ENCODE measurements at places on chromosomes 2 and 18.

DNA sequence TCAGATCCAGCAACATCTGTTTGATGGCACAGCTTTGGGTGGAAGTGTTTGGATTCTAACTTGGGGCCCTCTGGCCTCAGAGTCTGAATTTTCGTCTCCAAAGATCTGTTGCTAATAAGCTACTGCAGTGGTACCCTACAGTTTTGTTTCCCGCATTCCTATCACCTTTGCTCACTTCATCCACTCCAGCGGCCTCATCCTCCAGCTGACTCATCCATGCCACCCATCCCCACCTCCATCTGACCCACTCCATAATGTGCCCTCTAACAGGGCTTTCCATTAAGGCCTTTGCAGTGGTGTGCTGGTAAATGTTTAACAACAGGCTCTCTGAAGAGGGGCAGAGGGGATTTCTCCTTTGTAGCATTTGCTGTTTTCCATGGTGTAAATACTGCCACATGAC is 225.5 kb downstream of the TGIF1 start:
- H3K27ac ChIP-seq: no peak overlapping the region
- DNase-seq: no peak
- H3K4me1 ChIP-seq: no peaks in the 10 kb centered on the region
- H3K4me3 ChIP-seq: no peak overlapping the region
- peaks cover 3% of the 10 kb centered on the region for H3K27me3 ChIP-seq

DNA sequence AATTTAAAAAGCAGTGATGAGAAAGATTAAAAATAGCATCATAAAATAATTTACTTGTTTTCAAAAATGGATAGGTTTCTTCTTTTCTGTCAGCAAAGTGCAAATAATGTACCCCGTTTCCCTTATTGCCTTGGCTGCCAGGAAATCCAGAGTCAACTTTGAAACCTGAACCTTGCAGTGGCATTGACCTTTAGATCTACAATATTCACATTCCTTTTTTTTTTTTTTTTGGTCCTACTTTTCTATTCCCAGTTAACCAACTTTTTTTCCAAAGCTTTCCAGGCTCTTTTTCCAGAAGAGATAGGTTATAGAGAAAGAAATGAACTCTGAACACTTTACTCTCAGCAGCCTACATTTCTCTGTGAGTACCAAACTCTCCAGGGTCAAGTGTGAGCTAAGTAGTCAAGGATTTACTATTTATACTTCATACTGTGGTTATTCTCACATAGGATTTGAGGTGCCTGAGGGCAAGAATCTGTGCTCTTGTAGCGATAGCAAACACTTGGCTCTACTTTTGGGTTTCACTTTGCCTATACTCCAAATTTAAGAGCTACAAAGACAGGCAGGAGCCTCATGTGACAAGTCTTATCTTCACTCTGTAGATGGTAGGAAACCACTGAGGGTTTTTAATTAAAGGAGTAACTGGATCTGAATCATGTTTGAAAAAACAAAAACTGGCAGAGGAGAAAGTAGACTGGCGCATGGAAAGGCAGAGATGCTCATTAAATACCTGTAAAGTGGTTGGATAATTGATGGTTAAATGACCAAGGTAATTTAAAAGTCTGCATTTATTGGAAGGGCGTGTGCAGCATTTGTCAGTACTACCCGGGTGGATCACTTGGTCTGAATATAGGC is 63.2 kb upstream of the TMEM17 start:
- no peak for DNase-seq
- no peak overlapping the region for H3K27ac ChIP-seq
- H3K4me1 ChIP-seq: peaks cover 19% of the 10 kb centered on the region
- H3K4me3 ChIP-seq: no peak overlapping the region

- H3K36me3 ChIP-seq: peaks cover 83% of the 10 kb centered on the region
- no peaks in the 10 kb centered on the region for H3K27me3 ChIP-seq
- DNase-seq: no peak
- no peaks in the 10 kb centered on the region for H3K4me1 ChIP-seq
These were observed 57.9 kb downstream of the HDLBP start for GRCh38 chr2:241257419-241258032.

DNA sequence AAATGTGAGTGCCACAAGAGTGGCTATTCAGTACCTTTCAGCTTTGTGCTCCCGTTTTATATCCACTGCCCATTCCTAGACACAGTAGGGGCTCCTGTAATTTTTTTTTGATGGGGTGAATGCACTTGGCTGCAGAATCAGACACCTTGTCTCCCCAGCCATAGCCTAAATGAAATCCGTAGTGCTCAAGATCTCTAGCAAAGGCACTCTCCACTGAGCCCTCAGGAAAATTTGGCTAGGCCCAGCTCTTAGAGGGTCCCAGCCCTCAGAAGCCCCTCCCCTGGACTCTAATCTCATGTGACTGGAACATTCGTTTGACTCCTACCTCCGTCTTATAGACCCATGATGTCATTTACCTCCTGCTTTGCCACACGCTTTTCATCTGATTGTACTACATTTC is 323.9 kb downstream of the SMAD2 start:
- no peak for DNase-seq
- peaks cover 5% of the 10 kb centered on the region for H3K27me3 ChIP-seq
- H3K4me3 ChIP-seq: no peak overlapping the region
- peaks cover 15% of the 10 kb centered on the region for H3K4me1 ChIP-seq
- no peak overlapping the region for H3K27ac ChIP-seq

DNA sequence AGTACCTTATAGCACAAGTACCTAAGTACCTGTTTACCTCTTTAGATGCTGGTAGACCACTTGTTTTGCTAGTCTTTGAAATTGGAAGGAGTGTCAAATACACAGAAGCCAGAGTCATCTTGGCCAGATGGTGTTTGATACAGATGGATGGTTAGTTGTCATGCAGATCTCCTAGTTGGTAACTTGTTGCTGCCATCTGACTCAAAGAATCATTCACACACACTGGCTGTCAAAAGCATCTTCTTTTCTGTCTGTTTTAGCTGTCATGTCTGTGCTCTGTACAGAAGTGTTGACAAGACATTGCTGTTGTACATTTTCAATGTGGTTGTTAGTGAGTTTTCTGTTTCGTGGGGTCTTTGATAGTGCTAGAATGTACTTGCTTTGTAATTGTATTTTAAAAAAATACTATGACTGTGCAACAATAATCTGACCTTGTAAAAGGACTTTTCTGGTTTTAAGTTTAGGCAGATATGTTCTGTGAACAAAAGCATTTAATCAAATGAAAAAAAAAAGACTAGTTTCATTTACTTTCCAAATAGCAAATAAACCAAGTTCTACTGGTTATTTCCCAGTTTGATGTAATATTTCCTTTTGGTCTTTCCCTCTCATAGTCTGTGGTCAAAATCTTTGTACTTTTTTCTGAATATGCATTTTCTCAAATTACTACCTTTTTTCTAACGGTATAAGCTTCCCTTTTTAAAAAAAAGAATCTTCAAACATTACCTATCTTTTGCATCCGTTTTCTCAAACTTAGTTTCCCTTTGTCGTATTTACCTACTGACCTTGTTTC is 39.9 kb downstream of the TANK start:
- H3K27me3 ChIP-seq: no peaks in the 10 kb centered on the region
- H3K4me1 ChIP-seq: no peaks in the 10 kb centered on the region
- H3K36me3 ChIP-seq: peaks cover 37% of the 10 kb centered on the region
- no peak overlapping the region for H3K4me3 ChIP-seq
- H3K27ac ChIP-seq: peak overlapping the region; percentile 64

DNA sequence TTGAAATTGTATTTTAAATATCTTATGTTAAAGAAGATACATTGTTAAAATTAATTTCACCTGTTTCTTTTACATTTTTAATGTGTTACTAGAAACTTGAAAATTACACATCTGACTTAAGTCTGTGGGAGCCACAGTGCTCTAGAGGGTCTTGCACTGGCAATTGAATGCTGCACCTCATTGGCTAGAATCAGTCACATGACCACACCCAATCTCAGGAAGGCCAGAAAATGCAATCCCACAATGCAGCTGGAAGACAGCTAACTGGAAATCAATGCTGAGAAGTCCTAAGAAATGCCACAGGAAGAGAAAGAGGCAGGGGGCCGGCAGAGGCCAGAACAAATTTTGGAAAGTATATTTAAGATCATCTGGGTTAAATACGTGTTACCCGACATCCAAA is 189.2 kb upstream of the POU3F3 start:
- DNase-seq: no peak
- no peak overlapping the region for H3K4me3 ChIP-seq
- H3K27me3 ChIP-seq: peaks cover 18% of the 10 kb centered on the region
- no peaks in the 10 kb centered on the region for H3K36me3 ChIP-seq
- H3K4me1 ChIP-seq: peaks cover 6% of the 10 kb centered on the region

DNA sequence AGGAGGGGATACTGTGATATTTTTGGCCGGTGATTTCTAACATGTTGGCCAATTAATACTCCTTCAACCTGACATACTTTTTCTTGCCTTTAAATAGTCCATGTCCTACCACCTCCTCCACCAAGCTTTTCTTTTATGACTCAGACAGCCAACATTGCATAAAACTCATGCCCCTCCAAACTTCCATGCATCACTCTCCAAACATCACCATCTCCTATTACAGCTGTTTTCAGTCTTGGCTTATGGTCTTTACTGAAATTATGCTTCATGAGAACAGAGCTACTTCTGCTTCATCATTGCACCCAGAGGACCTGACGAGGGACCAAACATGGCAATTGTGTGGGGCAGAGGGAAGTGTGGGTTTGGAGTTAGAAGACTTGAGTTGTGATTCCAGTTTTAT is 305.4 kb downstream of the LPIN1 start:
- H3K27me3 ChIP-seq: peaks cover 11% of the 10 kb centered on the region
- H3K27ac ChIP-seq: no peak overlapping the region
- no peak overlapping the region for H3K4me3 ChIP-seq
- no peak for DNase-seq

DNA sequence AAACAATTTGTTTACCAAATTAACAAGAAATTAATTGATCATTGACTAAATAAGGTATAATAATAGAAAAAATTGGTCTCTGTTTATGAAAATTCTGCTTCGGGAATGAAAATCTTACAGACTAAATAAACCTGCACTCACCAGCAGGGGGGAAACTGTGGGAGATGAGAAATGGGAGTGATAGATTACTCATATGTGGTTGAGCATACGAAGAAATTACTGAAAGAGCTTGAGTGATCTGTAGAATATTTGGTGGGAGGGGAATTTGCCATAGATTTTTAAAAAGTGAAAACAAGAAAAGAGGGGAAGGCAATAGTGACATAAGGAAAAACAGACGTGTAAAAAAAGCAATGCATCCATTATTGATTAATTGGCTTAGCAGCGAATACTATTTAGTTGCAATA is 2.2 kb downstream of the HMSD start:
- H3K4me1 ChIP-seq: peaks cover 14% of the 10 kb centered on the region
- no peak overlapping the region for H3K27ac ChIP-seq
- H3K27me3 ChIP-seq: peaks cover 23% of the 10 kb centered on the region
- no peaks in the 10 kb centered on the region for H3K36me3 ChIP-seq

GRCh38 chr2:221807706-221808105 is 235.6 kb upstream of the EPHA4 start:
- no peaks in the 10 kb centered on the region for H3K27me3 ChIP-seq
- H3K4me1 ChIP-seq: peaks cover 35% of the 10 kb centered on the region
- no peak for DNase-seq
- no peak overlapping the region for H3K4me3 ChIP-seq
- no peaks in the 10 kb centered on the region for H3K36me3 ChIP-seq

DNA sequence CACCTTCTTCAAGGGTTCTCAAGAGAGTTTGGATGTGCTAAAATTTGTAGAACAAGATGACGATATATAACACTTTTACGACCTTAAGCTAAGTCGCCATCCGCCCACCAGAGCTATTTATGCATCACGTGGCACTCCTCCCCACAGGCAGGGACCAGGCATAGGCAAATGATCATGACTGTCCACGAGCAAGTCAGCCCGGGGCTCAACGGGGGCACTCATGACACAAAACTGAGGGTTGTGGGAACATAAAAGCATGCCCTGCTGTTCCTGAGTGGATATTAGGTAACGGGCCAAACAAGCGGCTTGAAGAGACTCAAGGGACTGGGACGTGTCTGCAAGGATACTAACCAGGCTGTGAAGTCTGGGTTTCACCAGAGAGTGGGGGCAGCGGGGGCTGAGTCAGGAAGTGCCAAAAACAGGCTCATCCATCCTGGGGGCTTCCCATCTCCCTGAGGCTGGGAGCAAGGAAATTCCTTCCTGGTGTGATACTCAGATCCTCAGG is 58.1 kb downstream of the FAM178B start:
- no peak for DNase-seq
- H3K4me3 ChIP-seq: peak overlapping the region; percentile 54
- no peaks in the 10 kb centered on the region for H3K36me3 ChIP-seq
- no peak overlapping the region for H3K27ac ChIP-seq
- peaks cover 16% of the 10 kb centered on the region for H3K27me3 ChIP-seq

DNA sequence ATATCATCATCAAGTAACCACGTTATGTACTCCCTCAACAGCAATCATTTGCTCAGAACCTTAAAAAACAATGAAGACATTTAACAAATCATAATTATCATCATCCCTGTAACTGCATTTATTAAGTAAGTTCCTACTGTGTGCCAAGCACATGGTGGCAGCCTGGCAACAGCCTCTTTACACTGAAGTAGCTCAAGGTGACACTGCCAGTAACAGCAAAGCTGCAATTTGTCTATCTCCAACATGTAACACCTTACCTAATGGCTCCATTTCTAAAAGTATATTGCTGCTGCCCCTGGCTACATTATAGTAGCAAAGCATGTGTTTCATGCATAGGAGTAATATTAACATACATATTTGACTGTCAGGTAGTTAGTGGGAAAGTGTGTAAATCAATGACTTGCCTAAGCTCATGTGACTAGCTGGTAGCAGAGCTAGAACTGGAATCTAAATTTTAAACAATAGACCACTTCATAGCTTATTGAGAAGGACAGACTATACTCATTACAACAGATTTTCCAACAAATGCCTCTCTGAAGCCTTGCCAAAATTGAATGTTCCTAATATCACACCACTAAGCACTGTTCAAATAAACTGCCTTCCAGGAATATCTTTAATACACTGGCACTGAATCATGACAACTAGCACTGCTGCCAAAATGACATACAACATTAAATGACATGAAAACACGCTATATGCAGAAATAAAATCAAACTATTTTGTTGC is 86.7 kb downstream of the L3MBTL4 start:
- H3K36me3 ChIP-seq: no peaks in the 10 kb centered on the region
- H3K4me1 ChIP-seq: no peaks in the 10 kb centered on the region
- peaks cover 7% of the 10 kb centered on the region for H3K27me3 ChIP-seq
- H3K27ac ChIP-seq: no peak overlapping the region
- H3K4me3 ChIP-seq: no peak overlapping the region
- DNase-seq: no peak
